ENCODE measurements at places on chromosomes 5 and 9.

GRCh38 chr9:10204276-10204675, 408.5 kb downstream of the PTPRD start:
- no peak for DNase-seq

- DNase-seq, result no peak
Observed at GRCh38 chr5:91977579-91977978, 594.5 kb upstream of the ARRDC3 start.

DNA sequence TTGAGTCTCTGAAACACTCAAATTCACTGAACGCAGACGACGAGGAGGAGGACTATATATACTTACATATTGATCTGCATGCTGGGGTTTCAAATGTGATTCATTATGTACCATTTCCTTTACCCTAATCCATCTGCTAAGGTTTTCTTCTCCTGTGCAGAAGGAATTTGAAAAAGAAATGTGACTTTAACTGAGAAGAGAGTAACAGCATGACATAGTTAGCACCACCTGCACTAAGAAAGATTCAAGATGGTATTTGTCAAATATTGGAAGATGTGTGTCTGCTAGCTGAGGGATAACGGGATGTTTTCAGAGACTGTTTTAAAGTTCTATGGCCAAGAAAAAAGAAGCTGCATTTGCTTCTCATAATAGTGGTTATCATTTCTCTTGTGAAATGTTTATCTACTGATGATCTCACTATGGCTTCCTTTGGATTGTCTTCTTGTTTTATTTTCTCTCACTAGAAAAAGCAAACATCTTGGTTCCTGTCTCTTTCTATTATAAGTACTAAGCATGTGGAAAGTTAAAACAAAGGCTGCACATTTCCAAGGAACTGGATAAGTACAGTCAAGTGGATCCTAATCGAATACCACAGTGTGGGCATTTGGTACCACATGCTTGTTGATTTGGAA, 89.8 kb upstream of the TLE4 start:
- no peak for DNase-seq

- peak; percentile 34 for DNase-seq
Observed at GRCh38 chr9:93096131-93096802, at the start of gene CARD19. TSS of gene CARD19 (plus strand) at chr9:93096217. CDS start at chr9:93096346, 129 bp downstream.

DNA sequence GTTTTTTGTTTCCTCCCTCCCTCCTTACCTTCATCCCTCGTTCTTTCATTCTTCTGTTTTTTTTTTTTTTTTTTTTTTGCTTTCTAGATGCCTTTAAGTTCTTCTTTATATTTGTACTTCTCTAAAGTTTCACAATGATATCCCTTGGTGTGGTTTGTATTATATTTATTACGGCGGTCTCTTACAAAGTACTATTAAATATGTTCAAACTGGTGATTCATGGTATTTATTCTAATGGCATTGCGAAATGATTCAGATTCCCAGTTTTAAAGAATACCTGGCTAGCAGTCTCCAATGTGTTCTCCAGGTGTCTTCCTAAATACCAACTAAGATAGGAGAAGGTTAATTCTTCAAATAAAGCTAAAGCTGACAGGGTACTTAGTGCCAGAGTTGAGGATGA, 690.1 kb upstream of the COX7C start:
- DNase-seq, result no peak

DNA sequence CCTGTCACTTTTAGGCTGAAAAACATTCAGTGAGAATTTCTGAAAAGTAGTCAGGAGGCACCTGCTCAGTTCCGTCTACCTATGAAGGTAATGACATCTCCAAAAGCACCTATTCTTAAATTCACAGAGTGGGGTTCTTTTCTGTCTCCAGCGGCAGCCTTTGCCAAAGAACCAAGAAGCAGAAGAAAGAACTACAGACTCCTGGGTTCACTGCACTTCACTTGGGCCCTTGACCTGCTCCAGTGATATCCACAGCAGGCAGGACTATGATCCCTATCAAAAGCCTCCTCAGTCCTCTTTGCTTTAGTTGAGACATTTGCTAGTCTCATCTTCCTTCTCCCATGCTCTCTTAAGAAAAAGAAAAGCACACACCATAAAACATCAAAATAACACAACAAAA, 19.7 kb upstream of the PLPP6 start:
- no peak for DNase-seq

- DNase-seq, result no peak
Observed at GRCh38 chr9:35404865-35405264, 85.0 kb upstream of the RUSC2 start.

DNA sequence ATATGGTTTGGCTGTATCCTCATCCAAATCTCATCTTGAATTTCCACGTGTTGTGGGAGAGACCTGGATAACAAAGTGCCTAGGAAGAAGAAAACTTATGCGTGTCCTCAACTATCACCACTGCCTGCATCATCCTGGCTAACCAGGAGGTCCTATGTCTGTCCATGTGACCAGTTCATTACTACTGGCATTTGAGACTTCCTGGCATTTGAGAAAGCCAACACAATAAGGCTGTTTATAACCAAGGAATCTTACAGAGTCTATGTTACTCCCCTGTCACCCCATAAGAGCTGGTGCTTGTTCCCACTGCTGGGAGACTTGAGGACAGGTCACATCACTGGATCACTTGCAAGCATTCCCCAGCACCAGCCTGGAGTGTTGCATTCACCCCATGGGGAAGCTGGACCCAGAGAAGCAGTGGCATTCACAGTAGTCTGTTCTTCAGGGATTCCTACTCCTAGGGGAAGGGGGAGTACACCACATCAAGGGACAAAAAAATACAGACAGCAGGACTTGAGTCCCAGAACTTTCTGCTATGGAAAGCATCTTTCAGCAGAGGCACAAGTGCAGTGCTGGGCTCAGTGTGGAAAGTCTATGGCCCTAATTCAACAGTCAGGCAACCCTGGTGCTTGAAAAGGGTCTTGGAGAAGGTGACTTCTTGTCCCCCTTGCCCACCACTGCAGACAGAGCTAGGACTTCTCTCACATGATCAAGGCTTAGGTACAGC, 717.1 kb downstream of the SEMA5A start:
- no peak for DNase-seq
